Daoy (cell line): ENCODE measurements at places on chromosomes 11 and 22. TPM values are rescaled to one million over a fixed set of nuclear protein-coding genes. Genes with fewer than 3 reads are reported as not detected.

- DNase-seq = peak; percentile 43
Observed at GRCh38 chr11:63537293-63538101, 889 bp downstream of the PLAAT4 start.

DNA sequence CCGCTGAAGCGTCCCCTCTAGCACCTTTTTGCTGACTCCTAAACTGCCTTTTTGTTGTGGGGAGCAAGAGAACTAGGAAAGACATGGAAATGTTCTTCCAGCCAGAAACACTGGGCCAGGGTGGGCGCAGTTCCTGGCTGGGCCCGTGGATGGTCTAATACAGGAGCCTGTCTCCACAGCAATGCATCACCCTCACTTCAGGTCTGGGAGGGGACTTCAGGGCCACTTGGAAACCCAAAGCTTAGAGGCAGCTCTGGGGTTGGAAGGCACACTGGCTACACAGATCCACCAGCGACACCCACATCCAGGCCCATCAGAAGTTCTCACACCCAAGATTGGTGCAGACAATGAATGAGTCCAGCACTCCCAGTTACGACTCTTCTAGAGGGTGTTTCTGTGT lies 120.3 kb downstream of the ETS1 start:
- no peak for DNase-seq

GRCh38 chr11:82871646-82872045 lies 28.6 kb downstream of the PRCP start:
- no peak for DNase-seq

GRCh38 chr11:3837793-3838192 lies 3.0 kb downstream of the RHOG start:
- DNase-seq = no peak

CYTH4 gene
- 1.7 and 8.2 TPM in 2 replicates for total RNA-seq

CNGA4 gene
- total RNA-seq = not detected in 2 replicates

GRCh38 chr11:32706985-32707741 lies 87.3 kb downstream of the CCDC73 start:
- peak; percentile 66 for DNase-seq

- peak; percentile 49 for DNase-seq
Observed at GRCh38 chr11:61041755-61042518, 60.4 kb upstream of the CD5 start.

DNA sequence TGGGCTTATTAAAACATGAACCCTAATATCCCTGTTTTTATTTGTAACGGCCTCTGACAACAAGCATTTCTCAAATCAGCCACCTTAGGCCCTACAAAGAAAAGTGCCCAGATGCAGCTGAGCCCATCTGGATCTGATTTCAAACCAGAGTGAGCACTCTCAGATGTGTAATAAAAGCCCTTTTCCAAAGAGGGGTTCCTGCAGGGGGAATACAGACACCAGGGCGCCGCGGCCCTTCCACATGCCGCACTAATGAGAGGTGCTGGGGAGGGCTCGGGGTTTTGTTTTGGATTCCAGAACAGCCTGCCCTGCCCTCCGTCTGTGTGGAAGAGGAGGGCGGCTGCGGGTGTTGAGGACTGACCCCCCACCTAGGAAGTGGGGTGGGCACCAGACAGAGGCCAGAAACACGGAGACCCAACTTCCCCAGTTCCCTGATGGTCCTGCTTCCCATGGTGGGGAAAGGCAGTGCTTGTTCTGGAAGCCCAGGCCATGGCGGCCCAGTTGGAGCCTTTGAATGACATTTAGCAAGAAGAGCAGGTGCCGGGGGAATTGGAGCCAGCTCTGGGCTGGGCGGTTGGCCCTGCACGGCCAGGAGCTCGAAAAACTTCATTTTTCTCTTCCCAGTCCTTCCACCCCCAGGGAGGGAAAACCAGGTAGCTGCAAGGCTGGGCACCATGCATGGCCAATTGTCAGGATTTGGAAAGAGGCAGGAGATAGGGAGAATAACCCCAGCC lies 63.7 kb downstream of the MACROD1 start:
- no peak for DNase-seq

TNNT3 gene
- not detected in 2 replicates for total RNA-seq

GRCh38 chr22:29604076-29604360 lies 585 bp downstream of the NF2 start:
- DNase-seq = peak; percentile 39

LRRC56 gene
- 0.11 and 0.60 TPM in 2 replicates for total RNA-seq

KIRREL3 gene
- total RNA-seq = 2.4 and 4.1 TPM in 2 replicates

GRCh38 chr11:111523343-111523742 lies 8.8 kb downstream of the HOATZ start:
- DNase-seq = no peak

ZNF215 gene
- 3.8 and 5.5 TPM in 2 replicates for total RNA-seq

OR4A16 gene
- total RNA-seq = not detected in 2 replicates

APOL5 gene
- 0.69 TPM in 1 of 2 replicates, not detected in the other for total RNA-seq

- no peak for DNase-seq
Observed at GRCh38 chr22:30014244-30014643, 66.0 kb upstream of the HORMAD2 start.

GPHA2 gene
- not detected in 2 replicates for total RNA-seq

- no peak for DNase-seq
Observed at GRCh38 chr11:118166641-118167040, 9.8 kb downstream of the SCN2B start.

MYEOV gene
- 5.6 and 13.6 TPM in 2 replicates for total RNA-seq

GRCh38 chr11:106061954-106062949 lies 14.9 kb downstream of the KBTBD3 start:
- DNase-seq = no peak

- DNase-seq = peak; percentile 54
Observed at GRCh38 chr11:11265994-11266606, 87.0 kb downstream of the CSNK2A3 start.

- peak; percentile 13 for DNase-seq
Observed at GRCh38 chr11:75073459-75074190, 23.1 kb downstream of the OR2AT4 start.

MS4A6E gene
- total RNA-seq = not detected in 2 replicates

- no peak for DNase-seq
Observed at GRCh38 chr11:37786214-37786755, 1188.2 kb upstream of the RAG2 start.

DNA sequence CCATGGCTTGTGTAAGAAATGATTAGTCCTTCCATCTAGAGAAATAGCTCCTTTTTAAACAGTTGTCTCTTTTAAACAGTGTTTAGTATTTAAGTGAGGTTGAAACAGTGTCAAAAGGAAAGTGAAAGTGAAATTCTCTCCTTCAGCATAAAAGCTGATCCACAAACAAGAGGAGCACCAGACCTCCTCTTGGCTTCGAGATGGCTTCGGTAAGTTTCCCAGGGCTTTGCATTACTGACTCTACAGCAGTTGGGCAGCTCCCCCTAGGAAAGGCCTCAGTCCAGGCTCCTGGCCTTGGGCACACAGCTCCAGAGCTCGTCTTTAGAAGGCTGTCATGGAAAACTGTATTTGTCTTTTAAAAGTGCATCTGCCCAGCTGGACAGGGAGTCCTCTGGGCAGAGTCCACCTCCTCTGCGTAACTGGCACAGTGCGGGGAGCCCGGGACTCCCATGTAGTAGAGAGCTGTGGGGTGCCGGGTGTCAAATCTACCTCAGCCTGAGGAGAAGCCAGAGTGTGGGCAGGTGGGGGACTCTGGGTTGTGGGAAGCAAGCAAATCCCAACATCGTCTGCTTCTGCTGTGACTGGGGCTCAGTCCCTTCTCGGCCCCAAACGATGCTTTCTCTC lies at the start of gene PLAAT4:
Gene PLAAT4 (plus strand): TSS at position 140 of the 624 bp plus-strand sequence. CDS start 61 bp downstream, at position 201.
- peak; percentile 57 for DNase-seq

OR52K2 gene
- not detected in 2 replicates for total RNA-seq

DNA sequence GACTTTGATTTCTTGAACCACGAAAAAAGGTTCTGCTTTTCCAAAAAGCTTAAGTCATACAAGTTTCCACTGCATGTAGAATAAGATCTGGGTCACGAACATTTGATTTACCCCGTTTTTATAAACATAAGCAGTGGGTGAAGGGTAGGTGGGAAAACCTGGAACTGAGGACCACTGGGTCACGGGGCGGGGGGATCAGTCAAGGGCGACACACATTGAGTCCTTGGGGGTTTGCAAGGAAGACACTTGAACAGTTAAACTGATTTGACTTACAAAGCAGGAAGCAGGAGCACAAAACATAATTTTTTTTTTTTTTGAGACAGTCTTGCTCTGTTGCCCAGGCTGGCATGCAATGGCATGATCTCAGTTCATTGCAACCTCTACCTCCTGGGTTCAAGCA lies 10.9 kb downstream of the FADS3 start:
- no peak for DNase-seq

- peak; percentile 15 for DNase-seq
Observed at GRCh38 chr11:29135504-29135903, 881.3 kb downstream of the KCNA4 start.

- peak; percentile 93 for DNase-seq
Observed at GRCh38 chr22:39152511-39153219, at the start of gene CBX7. Gene CBX7, minus strand, starts transcription at chr22:39152680. Its CDS starts 236 bp downstream, at chr22:39152444.

ARHGEF17 gene
- 4.7 and 6.0 TPM in 2 replicates for total RNA-seq

DNA sequence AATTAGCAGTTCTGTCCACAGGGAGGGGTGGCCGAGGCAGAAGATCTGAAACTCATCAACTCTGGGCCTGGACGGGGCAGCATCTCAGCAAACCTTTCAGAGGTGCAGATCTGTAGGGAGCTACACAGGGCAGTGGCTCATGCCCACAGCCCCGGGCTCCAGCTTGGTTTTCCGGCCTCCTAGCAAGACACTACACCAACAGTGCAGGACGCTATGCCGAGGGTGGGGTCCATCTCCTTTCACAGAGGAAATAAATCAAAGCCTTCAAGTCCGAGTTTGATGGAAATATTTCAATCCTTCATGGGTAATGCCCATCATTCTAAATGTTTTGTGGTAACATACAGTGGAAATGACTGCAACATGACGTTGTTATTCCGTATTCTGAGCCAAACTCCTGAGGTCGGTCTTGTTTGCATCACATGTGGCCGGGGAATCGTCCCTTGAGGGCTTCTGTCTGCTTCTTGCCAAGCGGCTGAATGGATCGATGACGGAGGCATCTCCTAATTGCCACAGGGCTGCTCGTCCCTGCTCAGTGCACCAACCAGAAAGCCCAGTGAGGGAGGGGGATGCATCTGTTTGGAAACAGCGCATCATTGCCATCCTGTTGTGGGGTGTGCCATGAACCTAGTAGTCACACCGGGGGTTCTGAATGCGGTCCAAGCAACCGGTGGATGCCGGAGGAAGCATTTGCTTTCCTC lies 30.0 kb downstream of the LINC01488 start:
- DNase-seq = no peak

DNA sequence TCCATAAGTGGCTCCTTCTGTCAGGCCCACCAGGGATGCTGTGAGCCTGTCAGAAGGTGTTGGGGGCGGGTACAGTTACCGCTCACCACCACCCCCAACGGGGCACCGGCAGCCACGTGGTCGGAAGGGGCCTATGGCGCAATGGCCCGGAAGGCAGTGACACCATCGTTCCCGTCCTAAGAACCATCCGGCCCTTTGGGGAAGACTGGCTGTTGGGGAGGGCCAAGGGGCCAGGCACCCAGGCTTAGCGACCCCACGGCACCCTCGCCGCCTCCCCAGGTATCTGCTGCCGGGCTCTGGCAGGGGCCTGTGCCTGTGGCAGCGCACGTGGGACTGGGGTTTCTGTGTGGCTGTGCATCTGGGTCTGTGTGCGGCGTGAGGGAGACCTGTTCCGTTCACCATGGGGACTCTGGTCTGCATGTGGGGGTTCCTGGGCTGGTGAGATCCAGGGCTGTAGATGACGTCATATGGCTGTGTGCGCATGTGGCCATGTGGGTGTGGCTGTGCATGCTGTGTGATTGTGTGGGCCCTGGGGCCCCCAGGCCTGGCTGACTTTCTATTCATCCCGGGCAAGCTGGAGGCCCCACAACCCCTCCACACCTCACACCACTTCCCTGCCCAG lies 717 bp downstream of the OSM start:
- DNase-seq = peak; percentile 46

- DNase-seq = no peak
Observed at GRCh38 chr22:32307617-32308016, 50.0 kb upstream of the RFPL3 start.

DNA sequence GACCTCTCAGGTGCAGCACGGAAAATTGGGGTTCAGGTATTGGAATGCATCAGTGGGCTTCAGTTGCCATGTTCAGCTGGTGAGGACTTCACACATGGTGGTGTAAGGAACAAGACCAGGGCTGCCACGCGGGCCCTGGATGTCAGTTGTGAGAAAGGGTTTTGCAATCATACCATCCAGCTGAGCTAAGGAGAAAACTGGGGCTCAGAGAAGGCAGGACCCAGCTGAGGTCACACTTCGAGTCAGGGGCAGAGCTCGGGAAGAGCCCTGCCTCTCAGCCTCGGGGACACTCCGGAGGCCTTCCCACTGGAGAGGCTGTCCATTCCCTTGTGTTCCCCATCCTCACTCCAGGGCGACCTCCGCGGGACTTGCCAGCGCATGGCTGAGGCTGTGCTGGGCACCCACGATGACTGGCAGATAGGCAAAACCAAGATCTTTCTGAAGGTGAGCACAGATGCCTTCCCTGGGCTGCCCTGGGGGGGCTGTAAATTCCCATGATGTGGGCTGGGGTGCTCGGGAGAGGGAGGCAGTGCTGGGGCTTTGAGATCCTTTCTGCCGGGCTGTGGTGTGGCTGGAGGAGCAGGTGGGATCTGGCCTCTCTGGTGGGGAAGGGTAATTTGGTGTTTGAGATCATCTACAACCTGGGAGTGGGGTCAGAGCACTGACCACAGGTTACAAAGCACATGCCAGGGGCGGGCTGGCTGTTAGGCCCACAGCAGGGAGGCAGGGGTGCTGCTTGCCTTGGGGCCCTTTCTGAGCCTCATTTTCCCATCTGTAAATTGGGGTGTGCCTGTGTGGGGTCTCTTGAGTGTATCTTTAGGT lies 47.2 kb downstream of the MYO7A start:
- DNase-seq = no peak
